Stimulated activated CD8-positive, alpha-beta memory T cell treated with anti-CD3 and anti-CD28 coated beads, Interleukin-4, amount 100 ng/mL, for 24 hours (primary cell): ENCODE measurements at places on chromosomes 12 and 14.

DNA sequence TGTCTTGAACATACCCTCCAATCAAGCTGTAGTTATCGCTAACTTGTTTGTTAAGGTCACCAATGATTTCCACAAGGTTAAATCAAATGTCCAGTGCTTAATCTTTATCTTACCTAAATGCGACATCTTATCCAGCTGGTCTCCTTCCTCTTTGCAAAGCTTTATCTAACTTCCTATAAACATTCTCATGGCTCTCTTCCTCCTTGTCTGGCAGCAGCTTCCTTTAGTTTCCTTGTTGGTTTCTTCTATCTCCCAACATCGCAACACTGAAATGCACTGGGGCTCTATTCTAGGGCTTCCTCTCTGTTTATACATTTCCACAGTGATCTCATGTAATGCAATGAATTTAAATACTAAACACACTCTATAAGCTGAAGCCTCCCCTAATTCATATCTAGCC lies 28.7 kb downstream of the UBE2N start:
- DNase-seq, result no peak

GRCh38 chr12:107369006-107369405 lies 275.7 kb upstream of the CRY1 start:
- DNase-seq, result no peak

DNA sequence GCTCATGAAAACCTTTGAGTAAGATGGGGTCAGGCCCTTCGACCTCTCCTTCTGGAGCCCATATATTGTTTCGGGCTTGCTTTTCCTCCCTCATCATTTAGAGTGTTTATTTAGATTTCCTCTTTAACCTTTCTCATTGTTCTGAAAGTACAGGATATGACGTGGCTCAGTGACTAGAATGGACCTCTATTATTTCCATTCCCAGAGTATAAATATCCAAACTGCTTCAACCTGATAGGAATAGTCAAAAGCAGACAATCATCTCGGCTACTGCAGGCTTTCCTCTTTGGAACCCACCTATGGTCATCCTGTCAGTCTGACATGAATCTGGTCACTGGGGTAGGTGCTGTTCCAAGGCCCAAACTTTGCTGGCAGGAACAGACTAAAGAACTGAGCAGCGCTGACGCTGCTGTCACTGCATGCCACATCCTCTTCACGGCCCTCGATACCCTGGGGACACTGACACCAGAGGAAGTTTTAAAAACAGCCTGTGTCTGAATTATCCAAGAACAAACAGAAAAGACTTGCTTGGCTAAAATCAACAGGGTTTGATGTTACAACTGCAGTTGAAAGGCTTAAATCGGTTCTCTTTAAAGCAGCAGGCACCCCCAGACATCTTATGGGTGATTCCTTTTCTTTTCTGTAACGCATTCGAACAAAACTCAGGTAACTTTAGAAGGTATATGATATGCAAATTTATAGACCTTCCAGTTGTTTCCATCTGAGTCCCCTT lies 5.0 kb upstream of the DDX47 start:
- DNase-seq, result no peak

- DNase-seq, result no peak
Observed at GRCh38 chr12:61542551-61542950, 717.7 kb upstream of the USP15 start.
